CD4-positive, alpha-beta T cell treated with Interferon alpha-2 for 1 hour (primary cell): ENCODE measurements at places on chromosomes 4 and X.

DNA sequence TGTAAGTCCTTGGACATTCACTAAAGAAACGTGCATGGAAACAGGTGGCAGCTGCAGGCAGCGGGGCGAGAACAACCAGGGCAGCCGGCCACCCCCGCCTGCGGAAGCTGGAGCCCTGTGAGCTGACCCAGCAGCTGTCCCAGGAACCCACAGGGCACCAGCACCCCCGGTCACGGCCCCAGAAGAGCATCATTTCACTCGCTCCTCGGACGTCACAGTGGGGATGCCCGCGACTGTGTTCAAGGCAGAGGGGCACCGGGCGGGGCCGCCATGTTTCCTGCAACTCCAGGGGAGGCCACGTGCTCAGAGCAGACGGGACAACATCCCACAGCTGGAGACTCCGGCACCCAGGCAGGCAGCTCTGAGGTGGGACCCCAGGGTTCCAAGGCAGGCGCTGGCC is 45.0 kb upstream of the CPLX1 start:
- no peak for DNase-seq

GRCh38 chrX:12819222-12819621 is 28.0 kb downstream of the PRPS2 start:
- no peak for DNase-seq

DNA sequence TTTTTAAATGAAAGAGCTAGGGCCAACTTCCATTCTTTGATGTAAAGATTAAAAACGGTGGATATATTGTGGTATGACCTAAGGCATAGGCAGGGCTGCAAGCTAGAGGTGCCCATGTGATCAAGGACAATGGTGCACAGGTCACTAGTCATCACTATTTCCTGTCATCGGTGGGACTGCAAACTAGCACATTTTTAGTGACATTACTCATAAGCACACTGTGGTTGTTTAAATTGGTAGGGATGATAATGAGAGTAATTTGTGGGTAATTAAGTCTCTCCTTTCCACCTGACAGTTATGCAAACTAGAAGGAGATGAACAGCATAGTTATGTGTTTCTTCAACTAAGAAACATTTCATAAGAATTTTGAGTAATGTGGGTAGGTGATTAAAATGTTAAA is 85.4 kb downstream of the GPRIN3 start:
- no peak for DNase-seq

DNA sequence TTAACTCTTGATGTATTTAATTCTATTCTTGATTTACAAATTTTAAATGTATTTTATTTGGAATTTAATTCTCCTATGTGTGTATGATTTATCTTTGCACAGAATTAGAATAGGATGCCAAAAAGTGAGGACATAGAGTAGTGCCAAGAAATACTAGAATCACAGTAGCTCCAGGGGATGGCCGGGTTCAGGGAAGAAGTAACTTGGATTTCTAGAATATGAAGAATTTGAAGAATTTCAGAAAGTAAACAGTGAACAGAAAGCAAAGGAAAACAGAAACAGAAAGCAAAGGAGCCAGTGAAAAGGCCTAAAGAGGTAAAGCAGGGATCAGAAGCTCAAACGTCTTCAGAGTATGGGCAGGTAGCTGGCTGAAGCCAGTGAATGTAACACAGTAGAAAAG is 1187.6 kb downstream of the RPA4 start:
- DNase-seq, result no peak
